Keratinocyte (primary cell): ENCODE measurements at places on chromosomes 3 and 15. TPM values are rescaled to one million over a fixed set of nuclear protein-coding genes. Genes with fewer than 3 reads are reported as not detected.

- no peak for DNase-seq
Measured at GRCh38 chr15:73069109-73069508, 16.8 kb downstream of the NEO1 start.

DNA sequence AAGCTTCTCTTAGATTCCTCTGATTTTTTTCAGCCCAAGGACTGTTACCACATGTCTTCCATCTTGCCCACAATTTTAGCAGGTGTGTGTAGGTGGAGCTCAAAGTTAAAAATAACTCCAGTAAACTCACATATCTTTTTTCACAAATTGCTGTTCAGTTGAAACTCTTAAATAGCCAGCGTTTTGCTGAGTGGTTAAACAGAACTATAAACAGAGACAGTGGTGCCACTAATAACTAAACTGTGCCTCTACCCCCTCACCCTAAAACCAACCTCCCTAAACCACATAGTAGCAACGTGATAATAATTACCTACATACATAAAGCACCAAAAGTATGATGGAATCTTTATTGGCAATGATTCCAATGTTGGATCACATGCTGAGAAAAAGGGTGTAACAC, 525.1 kb downstream of the PDCD6IP start:
- DNase-seq, result no peak

GRCh38 chr15:70053001-70053715, 44.6 kb downstream of the TLE3 start:
- DNase-seq, result no peak

The BCHE gene
- polyA plus RNA-seq, result 0.71 to 2.0 TPM (median 1.7 TPM) in 3 replicates

GRCh38 chr15:101494251-101494796, 4.8 kb upstream of the PCSK6 start:
- no peak for DNase-seq

The CIB2 gene
- 4.1 to 6.1 TPM (median 4.9 TPM) in 3 replicates for polyA plus RNA-seq

DNA sequence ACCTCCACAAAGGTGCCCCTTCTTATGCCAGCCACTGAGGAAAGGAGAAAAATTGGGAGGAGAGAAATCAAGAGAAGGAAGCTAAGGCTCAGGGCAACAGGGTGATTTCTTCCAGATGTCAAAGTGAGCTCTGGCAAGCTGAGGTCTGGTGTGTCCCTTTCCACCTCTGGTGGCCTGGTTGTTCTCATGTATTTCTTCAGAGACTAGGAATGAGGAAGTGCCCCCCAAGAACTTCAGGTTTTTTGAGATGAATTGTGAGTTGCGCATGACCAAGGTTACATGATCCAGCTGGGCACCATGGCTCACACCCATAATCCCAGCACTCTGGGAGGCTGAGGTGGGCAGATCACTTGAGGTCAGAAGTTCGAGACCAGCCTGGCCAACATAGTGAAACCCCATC, 5.6 kb downstream of the RAB6B start:
- no peak for DNase-seq

The IL17RB gene
- polyA plus RNA-seq, result 0.08 TPM in 1 of 3 replicates, not detected in the others

The KLHDC8B gene
- 18.3 to 51.6 TPM (median 19.5 TPM) in 3 replicates for polyA plus RNA-seq

GRCh38 chr3:131216330-131216729, 165.2 kb upstream of the NUDT16 start:
- no peak for DNase-seq

The PEAK1 gene
- 5.0 to 6.4 TPM (median 5.9 TPM) in 3 replicates for polyA plus RNA-seq
